ENCODE measurements at places on chromosomes 3 and 15. TPM values are rescaled to one million over a fixed set of nuclear protein-coding genes. Genes with fewer than 3 reads are reported as not detected.
A peak's percentile ranks its signal among the peaks of the same experiment; 100 is the strongest.

DNA sequence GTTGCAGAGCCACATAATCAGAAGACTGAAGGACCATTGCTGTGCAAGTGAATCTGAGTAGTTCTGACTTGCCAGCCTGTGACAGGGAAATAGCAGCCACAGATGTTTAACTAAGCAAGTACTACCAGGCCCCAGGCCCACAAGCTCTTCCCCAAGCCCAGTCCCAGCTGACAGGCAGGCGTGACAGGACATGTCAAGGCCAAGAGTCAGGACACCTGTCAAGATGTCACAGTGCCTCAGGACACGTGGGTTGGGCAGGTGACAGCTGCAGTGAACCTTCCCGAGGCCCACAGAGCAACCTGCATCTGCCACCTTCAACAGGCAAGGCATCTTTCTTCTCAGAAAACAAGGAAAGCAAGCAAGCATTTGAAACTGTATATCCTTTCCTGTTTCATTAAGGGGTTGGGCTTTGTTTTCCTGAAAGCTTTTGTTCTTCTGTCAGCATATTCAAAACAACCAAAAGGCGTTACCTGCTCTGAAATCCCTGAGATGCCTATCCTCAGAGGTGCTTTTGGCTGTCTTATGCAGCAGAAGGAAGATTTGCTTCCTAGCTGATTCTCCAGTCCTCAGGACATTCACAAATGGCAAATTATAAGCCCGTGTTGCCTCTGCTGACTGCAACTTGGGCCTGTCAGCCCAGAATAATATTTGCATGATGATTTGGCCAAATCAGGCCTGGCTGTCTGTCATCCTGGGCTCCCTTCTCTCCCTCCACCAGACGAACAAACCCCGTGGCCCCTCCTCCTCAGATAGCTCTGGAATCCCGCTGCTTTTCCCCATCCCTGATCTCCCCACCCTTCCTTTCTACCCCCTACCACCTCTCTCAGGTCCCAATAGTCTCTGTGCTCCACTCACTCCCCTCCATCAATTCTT, 171.8 kb upstream of the WNT5A start:
- no peaks in the 10 kb centered on the region for H3K36me3 ChIP-seq
- no peak overlapping the region for H3K4me3 ChIP-seq
- DNase-seq: no peak
- no peak overlapping the region for H3K27ac ChIP-seq

DNA sequence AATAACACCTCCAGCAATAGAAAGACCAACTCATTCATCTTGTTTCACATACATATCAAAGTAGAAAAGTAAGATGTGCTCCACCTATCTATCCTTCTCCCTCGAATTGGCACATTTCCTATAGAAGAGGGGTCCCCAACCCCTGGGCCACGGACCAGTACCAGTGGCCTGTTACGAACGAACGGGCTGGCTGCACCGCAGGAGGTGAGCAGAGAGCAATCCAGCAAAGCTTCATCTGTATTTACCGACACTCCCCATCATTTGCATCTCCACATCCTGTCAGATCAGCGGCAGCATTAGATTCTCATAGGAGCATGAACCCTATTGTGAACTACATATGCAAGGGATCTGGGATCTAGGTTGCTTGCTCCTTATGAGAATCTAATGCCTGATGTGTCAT, 95.0 kb upstream of the CGNL1 start:
- no peak overlapping the region for H3K27ac ChIP-seq
- no peaks in the 10 kb centered on the region for H3K36me3 ChIP-seq
- peaks cover 4% of the 10 kb centered on the region for H3K27me3 ChIP-seq
- no peak for DNase-seq
- peaks cover 13% of the 10 kb centered on the region for H3K4me1 ChIP-seq

GRCh38 chr15:43519196-43519595, 1.8 kb downstream of the MAP1A start:
- H3K27me3 ChIP-seq: peaks cover 26% of the 10 kb centered on the region
- peak overlapping the region; percentile 99 for H3K27ac ChIP-seq
- H3K36me3 ChIP-seq: peaks cover 46% of the 10 kb centered on the region
- peak overlapping the region; percentile 99 for H3K4me3 ChIP-seq

- no peaks in the 10 kb centered on the region for H3K4me1 ChIP-seq
- H3K36me3 ChIP-seq: no peaks in the 10 kb centered on the region
- H3K27ac ChIP-seq: no peak overlapping the region
- H3K27me3 ChIP-seq: no peaks in the 10 kb centered on the region
- no peak overlapping the region for H3K4me3 ChIP-seq
Measured at GRCh38 chr3:192010490-192010889, 549.5 kb downstream of the PYDC2 start.

DNA sequence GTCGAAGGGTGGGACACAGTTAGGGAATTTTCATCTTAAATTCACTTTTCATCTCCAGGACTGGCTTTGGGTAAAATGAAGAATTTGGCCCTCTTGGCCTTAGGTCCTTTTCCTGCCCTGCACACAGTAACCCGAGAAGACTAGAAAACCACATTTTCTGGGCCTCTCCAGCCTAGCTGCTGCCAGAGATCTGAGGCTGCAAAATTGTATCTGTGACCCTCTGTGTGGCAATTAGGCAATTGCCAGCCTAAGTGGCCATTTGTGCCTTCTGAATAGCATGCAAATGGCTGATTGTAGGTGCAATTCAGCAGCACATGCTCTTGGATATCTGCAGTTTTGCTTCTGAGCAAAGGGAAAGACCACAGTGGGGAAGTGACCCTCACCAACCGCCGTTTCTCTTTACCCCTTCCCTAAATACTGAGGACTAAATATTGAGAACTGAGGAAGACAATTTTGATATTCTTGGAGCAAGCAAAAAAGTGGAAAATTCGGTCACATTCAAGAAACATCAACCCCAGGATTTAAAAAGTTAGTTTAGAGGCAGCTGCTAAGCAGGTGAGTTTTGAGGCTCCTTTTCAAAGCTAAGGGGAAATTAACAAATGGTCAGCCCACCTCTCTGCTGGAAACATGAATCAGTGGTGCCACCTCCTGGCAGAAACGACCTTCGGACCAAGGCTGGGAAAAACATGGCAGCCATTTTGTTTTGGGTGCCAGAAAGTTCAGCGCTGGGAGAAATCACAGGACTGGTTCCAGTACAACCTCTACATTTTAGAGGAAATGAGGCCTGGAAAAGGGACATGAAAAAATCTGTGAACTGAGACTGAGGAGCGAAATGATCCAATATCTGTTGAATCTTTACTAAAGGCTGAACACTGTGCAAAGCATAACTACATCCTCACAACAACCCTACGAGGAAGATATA, 56.6 kb upstream of the PRTG start:
- H3K27me3 ChIP-seq: no peaks in the 10 kb centered on the region
- H3K4me1 ChIP-seq: peaks cover 14% of the 10 kb centered on the region
- peak; percentile 82 for DNase-seq
- peak overlapping the region; percentile 80 for H3K27ac ChIP-seq

CCR8 gene
- not detected for total RNA-seq

Measured in glutamatergic neuron (in vitro differentiated cells).